Hematopoietic multipotent progenitor cell treated with erythropoietin and hydrocortisone succinate and interleukin-3 and kit ligand, for 6 days (in vitro differentiated cells): ENCODE measurements at places on chromosomes 4 and X.

- DNase-seq = peak; percentile 71
These were observed 63.3 kb downstream of the GALNT7 start for GRCh38 chr4:173231916-173232315.

DNA sequence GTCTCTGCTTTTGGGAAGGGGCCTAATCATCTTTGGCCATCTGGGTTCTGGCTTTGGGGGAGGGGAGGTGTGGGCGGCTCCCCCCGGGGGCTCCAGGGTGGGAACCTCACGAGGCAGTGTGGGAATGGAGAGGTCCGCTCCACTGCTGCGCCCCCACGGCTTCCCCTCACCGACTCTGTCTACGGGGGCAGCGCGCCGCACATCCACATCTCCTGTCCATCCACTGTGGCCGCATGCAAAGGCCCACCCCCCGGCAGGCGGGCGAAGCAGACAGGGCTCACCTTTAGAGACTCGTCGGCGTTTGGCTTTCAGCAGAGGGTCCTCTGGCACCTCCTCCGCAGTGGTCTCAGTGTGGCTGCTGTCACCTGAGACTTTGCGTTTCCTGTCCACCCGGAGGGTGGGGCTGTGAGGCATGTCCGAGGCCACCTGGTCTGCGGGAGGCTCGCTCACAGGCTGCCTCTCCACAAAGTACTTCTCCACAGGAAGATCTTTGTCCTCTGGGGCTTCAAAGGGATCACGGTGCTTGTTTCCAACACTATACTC lies 33.6 kb downstream of the BCOR start:
- no peak for DNase-seq

DNA sequence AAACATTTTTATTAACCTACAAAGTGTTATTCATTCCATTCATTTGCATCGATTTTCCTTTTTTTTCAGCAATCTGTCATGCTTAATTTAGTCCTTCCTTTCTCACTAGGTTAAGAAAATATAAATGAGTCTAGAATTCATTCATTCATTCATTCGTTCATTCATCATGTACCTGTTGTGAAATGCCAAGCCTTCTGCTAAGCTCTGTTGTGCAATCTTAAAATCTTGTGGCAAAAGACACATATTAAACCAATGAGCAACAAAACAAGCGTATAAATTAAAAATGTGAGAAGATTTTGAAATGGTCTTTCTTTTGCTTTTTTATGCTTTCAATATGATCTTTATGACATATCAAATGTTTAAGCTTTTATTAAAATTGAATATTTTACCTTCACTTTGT lies 88.6 kb upstream of the MAD2L1 start:
- no peak for DNase-seq

DNA sequence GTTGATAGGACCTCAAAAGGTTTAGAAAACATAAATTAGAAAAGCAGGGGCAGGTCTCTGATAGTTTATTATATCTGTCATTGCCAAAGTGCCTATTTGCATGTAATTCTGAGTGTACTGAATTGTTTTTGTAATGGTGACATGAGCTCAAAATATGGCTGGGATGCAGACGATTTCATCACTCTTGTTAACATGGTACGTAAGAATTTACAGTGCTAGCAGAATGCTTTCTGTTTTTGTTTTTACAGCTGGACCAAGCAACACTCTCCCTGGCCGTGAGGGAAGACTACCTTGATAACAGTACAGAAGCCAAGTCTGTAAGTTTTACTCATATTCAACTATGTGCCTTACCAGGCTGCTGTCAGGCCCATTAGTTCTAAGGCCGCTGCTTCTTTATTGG lies 58.1 kb downstream of the PHEX start:
- no peak for DNase-seq

- no peak for DNase-seq
These were observed 7.5 kb downstream of the CD99 start for GRCh38 chrX:2698604-2699003.

- DNase-seq = peak; percentile 80
These were observed 40.4 kb downstream of the RNF212 start for GRCh38 chr4:1072830-1073446.

DNA sequence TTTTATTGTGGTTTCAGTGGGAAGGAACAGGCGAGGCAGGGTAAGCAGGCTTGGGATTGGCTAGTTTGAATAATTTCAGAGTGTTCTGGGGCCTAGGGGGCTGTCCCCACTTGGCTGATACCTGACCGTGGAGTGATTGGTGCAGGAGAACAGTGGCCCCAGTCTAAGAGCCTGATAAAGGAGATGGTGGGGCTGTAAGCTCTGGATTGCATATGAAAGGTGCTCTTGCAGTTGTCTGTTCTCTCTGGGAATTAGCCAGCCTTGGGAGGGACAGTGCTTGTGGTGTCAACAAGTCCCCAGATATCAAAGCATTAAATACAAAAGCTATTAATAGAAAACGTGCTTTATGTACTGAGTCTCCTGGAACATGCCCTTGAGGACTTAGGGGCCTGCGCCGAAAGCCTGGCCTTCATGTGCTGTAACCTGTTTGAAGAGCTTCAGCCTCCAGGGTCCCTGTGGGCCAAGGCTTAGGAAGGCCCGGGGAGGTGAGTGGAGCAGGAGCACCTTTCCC lies 30.4 kb upstream of the CLTRN start:
- peak; percentile 12 for DNase-seq

- no peak for DNase-seq
These were observed 29.0 kb downstream of the TMEM165 start for GRCh38 chr4:55424791-55425190.

DNA sequence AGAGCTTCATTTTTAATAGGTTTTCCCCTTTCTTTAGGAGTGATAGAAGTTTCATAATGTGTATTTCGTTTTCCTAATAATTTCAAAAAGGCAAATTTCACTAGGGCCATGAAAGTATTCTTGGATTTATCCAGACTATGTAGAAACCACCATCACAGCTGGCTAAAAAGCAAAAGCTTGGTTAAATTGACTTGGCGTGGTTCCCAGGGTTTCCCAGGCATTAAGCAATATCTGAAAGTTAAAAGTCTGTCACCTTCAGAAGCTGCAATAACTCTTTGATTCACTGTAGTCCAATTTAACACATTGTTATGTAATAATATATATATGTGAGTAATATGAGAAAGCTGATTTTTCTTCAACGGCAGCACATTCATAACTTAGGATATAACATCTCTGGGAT lies 38.3 kb downstream of the NDNF start:
- peak; percentile 5 for DNase-seq

DNA sequence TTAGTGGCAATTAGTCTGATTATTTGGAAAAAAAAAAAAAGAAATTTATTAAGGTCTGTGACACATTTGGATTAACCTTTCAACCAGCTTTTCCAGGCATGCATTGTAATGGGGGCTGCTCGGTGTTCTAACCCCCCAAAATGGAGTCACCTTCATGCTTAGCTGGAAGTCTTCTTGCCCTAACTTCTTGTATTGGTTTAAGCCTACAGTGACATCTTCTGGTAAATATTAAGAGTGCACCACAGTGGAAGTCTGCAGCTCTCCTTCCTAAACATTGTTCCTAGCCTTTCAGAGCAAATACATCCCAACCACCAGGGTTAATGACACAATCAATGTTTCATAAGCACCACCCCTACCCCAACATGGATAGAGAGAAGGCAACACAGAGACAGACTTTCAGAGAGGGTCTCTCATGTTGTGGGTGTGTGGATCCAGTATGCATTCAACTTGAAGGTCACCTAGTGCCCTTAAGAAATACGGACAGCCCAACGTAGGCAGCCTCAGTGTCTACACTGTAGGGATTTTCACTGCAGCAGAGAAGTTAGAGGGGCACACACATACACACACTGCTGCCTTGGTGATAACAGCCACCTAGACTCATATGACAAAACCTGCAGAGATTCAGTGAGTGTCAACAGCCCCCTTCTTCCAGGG lies 142.9 kb upstream of the MBNL3 start:
- DNase-seq = peak; percentile 60

DNA sequence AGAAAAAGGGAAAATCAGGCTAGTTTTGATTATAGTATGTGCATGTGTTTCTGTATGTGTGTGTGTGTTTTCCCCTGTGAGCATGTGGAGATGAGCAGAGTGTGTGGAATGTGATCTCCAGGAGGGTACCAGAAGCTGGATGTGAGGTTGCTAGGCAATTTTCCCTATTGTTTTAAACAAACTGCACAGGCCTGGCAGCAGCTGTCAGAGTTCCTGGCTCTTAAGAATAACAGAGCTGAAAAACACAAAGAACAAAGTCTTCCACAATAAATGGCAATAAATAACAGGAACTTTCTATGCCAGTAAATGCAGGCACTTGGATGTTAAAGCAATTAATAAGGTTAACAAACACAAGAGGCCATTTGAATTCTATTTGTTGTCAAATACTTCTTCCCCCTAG lies 344.6 kb upstream of the CTSO start:
- no peak for DNase-seq

GRCh38 chrX:10326578-10326977 lies 169.8 kb downstream of the CLCN4 start:
- DNase-seq = peak; percentile 19

DNA sequence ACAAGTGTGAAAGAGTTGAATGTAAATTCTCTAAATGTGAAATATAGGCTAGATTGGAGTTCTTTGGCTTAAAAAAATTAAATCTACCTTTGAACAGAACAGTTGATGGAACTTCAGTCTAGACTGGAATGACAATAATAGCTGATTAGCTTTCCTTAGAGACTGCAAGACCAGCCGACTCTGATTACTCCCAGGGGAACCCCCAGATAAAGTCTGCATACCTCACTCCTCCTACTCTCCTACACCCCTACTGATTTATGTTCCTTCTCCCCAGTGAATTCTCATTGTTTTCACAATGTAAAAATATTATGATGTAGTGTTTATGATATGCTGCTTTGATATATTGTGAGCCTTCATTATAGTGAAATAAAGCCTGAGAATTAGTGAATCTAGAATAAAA lies 241.3 kb downstream of the CFAP299 start:
- DNase-seq = no peak

DNA sequence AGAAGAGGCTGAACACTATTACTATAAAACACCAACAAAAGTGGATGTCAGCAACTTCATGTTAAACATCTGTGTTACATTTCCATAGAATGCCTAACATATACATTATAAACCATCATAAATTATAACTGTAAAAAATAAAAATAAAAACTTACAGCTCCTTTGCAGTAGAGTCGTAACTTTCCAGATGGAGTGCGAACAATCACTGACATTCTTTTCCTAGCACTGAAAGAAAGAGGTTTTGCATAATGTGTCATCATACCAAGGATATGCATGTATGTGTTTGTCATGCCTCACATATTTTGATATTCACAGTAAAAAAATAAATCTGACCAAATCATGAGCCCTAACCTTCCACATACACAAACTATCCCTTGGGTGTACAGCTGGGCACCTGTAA lies 113.1 kb downstream of the ATP8A1 start:
- DNase-seq = no peak

DNA sequence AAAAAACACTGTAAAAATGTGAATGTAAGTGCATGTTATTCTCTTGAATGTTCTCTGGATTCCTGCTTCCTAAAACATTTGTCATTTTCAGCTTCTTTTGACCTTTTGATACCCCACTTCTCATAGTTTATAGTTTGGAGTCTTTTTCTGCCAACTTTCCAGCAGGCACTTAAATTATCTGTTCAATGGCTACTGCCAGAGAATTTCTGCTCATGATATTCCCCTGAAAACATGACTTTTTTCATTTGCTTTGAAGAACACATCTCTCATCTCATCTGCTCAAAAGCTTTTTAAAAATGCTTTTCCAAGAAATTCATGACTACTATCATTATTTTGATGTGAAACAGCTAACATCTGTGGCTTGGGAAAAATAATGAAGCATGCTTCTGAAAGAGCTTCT lies 269.7 kb upstream of the PCDH7 start:
- no peak for DNase-seq

- no peak for DNase-seq
These were observed 507.9 kb downstream of the MID1IP1 start for GRCh38 chrX:39309018-39309635.

DNA sequence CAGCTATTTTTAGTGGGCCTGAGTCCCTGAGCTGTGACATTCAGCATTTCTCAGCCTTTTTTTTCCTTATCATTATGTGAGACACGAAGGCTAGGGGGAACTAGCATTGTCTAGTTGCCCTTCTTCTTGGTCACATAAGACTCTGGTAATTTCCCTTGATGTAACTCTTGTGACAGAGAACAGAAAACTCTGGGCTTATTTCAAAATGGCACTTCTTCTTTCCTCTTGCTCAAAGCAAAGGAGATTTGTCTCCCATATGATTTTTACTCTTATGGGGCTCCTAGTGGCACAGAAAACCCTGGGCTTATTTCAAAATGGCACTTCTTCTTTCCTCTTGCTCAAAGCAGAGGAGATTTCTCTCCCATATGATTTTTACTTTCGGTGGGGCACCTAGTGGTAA lies 14.7 kb downstream of the ATXN3L start:
- peak; percentile 14 for DNase-seq

- no peak for DNase-seq
These were observed 365.2 kb downstream of the PRDM5 start for GRCh38 chr4:120557372-120557771.

- DNase-seq = no peak
These were observed at the start of gene SMIM31 for GRCh38 chr4:164753873-164754488. Gene SMIM31, plus strand, starts transcription at chr4:164754131. Its CDS starts 16,313 bp downstream, at chr4:164770444.

GRCh38 chr4:81348778-81349094 lies 123.0 kb downstream of the RASGEF1B start:
- no peak for DNase-seq

- no peak for DNase-seq
These were observed 100.0 kb downstream of the TET2 start for GRCh38 chr4:105246712-105247111.

DNA sequence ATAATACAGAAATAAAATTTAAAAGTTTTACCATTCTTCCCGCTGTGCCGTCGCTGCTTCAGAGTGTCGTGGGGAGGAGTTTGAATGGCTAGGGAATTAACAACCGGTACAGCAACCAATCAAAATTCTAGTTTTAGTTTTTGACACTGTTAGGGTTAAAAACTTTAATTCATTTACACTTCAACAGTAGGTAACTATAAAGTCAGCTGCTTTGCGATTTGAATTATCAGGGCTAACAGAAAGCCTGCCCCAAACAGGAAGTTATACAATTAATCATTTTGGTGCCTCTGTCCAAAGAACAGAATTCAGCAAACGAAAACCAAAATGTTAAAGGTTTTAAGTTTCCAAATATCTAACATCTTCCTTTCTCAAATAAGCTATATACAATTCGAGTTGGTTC lies 2.3 kb downstream of the HNRNPD start:
- peak; percentile 61 for DNase-seq

DNA sequence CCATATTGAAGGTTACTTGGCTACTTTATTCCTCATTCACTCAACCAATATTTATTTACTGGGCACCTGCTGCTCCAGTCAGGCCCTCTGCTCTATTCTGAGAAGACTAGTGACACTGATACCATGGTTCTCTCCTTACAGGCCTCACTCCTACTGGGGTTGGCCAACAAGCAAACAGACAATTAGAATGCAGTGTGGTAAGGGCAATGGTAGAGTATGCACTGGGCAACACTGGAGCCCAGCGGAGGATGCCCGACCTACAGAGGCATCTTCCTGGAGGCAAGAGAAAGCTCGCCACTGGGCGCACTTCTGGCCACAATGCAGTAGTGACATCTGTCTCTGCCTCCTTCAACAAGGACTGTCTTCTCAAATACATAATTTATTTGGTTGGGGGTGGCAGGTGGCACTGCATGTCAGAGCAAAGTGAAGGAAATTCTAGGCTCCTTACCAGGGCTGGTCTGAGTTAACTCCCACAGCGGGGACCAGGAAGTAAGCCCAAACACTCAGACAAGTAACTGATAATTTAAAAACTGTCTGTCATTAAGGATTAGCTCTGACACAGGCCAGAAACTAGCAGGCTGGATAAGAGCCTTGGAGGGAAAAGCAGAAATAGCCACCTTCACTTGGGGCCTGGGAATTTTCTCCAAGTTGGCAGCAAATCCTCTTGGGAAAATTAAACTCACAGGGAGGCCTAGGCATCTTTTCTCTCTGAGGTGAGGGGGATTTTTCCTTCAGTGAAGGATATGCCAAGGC lies 150.7 kb upstream of the EOLA2 start:
- no peak for DNase-seq
